ENCODE measurements at places on chromosomes 3 and 15. TPM values are rescaled to one million over a fixed set of nuclear protein-coding genes. Genes with fewer than 3 reads are reported as not detected.

GRCh38 chr15:40925495-40925862 is 3.7 kb upstream of the DLL4 start:
- DNase-seq, result no peak
- no peaks in the 10 kb centered on the region for H3K36me3 ChIP-seq
- H3K4me1 ChIP-seq, result peaks cover 12% of the 10 kb centered on the region
- H3K4me3 ChIP-seq, result no peak overlapping the region
- H3K27ac ChIP-seq, result no peak overlapping the region
- H3K27me3 ChIP-seq, result peaks cover 33% of the 10 kb centered on the region

DNA sequence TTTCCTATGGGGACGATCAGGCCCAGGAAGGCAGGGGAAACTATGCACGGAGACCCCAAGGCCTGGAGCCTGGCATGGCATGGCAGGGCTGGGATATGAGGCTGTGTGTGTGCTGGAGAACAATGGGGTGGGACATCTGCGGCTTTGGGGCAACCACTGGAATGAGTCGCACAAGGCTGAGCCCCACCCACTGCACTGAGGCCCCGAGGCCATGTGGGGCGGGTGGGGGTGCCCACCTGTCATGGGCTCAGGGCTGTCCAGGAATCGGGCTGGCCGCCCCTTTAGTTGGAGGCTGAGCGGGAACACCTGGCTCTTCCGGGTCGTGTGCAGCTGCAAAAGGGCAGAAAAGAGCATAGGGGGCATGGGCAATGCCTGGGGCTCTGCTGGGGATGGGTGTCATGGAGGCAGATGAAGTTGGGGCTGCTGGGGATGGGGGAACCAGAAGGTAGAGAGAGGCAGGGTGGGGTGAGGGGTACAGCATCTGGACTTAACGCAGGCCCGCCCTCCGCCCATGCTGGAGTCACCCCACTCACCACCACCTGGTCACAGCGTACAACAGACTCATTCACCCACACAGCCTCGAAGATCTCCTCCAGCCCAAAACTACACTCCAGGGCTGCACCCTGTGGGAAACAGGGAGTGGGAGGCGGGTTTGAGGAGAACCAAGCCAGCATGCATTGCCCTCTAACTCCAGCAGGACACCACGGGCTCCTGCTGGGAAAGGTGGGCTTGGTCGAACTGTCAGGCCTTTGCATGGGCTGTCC is 31.1 kb downstream of the PLXND1 start:
- H3K27me3 ChIP-seq, result no peaks in the 10 kb centered on the region
- no peaks in the 10 kb centered on the region for H3K4me1 ChIP-seq
- H3K27ac ChIP-seq, result no peak overlapping the region
- H3K36me3 ChIP-seq, result no peaks in the 10 kb centered on the region
- DNase-seq, result no peak

DNA sequence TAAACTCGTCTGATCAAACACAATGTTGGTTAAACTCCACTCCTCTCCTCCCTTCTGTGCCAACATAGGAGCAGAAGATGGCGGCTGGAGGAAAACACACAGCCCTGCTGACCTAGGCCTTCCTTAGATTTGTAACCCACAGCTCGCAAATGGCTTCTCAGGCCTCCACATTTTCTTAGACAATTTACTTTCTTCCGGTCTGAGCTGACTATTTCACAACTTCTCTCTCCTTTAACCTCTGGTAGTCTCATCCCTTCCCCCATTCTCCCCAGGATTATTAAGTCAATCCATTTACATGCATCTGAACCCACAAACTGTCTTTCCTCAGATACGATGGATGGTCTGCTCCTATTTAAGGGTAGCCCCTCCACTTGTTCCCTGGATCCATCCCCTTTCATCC is 25.7 kb upstream of the ULK4 start:
- DNase-seq, result no peak
- H3K27me3 ChIP-seq, result no peaks in the 10 kb centered on the region
- no peak overlapping the region for H3K4me3 ChIP-seq
- no peaks in the 10 kb centered on the region for H3K4me1 ChIP-seq
- H3K27ac ChIP-seq, result no peak overlapping the region

- no peak overlapping the region for H3K4me3 ChIP-seq
- H3K27ac ChIP-seq, result no peak overlapping the region
- no peaks in the 10 kb centered on the region for H3K27me3 ChIP-seq
- H3K4me1 ChIP-seq, result peaks cover 60% of the 10 kb centered on the region
- no peaks in the 10 kb centered on the region for H3K36me3 ChIP-seq
- DNase-seq, result no peak
Observed at GRCh38 chr3:152356870-152357276, 88.1 kb downstream of the MBNL1 start.

GRCh38 chr15:31856581-31856980 is 173.7 kb upstream of the CHRNA7 start:
- no peaks in the 10 kb centered on the region for H3K36me3 ChIP-seq
- H3K27ac ChIP-seq, result no peak overlapping the region
- H3K4me3 ChIP-seq, result no peak overlapping the region
- no peaks in the 10 kb centered on the region for H3K4me1 ChIP-seq

PTX3 gene
- 300 TPM for total RNA-seq

MED12L gene
- 0.32 TPM for total RNA-seq

MNS1 gene
- 2.9 TPM for total RNA-seq
